ENCODE measurements at places on chromosomes 12 and 14. TPM values are rescaled to one million over a fixed set of nuclear protein-coding genes. Genes with fewer than 3 reads are reported as not detected.

Gene TMEM233
- total RNA-seq, result not detected

DNA sequence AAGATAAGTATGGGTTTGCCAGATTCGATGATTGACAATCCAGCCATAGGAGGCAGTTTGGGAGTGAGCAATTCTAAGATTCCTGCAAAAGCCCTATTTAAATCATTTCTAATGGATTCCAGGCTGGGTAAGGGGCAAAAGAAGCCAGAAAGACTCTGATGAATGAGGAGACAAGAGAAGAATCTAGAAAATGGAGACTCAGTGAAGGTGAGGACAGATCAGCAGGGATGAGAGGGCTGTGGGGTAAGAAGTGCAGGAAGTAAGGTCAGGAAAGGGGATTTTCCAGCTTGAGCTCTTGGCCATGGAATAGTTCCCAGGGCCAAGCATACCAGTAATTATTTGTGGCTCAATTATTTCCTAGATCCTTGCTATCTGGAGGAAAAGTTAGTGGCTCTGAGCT lies 87.3 kb downstream of the TMX1 start:
- DNase-seq, result no peak

DNA sequence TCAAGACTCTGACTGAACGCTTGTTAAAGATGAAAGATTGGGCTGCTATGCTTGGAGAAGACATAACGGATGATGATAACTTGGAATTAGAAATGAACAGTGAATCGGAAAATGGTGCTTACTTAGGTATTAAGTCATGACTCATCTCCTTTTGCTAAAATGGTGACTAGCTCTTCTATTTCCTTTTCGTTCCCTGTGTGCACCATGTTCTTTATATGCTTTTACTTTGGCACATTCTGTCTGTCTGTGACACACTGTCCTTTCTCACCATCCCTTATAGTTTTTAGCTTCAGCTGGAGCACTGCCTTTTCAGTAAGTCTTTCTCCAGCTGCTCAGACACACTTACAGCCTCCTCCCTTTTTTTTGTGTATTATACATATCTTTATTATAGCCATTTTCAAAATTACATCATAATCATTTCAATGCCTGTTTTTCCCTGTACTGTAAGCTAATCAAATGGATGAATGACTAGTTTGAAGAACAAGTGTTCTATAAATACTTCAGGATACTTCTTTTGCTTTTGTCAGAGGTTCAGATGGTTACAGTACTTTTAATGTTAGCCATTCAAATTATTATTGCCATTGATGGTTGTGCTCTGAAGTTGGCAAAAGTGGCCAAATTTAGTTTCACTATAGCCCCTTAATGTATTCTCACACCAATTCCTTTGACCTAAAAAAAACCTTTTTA lies 68.6 kb downstream of the MIA2 start:
- no peak for DNase-seq

DNA sequence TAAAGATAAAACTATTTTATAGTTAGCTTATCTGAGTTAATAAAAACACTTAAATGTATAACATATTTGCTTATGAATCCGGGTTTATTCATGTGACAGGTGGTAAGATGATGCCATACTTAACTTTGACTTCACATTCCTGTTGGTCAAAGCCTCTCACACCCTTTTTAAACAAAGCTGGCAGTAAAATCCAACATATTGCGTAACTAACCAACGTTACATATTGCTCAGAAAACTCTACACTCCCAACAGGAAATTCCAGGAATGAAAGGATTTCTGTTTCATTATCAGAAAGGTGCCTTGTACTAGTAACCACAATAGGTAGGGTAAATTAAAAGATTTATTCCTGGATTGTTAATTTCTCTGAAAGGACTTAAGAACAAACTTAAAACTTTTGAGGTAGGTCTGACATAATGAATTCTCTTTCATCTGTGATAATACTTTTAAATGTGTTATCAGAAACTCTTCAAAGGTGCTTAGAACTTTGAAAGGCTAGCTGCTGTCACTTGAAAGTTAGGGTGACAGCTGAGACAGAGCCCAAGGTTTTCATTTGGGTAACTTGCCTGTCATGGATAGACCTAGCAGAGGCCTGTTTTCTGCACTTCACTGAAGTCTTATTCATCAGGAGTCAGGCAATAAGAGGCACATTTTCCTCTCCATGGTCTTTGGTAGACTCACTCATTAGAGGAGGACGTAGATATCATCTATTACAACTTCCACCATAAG lies 23.8 kb upstream of the CATSPERB start:
- no peak for DNase-seq

DNA sequence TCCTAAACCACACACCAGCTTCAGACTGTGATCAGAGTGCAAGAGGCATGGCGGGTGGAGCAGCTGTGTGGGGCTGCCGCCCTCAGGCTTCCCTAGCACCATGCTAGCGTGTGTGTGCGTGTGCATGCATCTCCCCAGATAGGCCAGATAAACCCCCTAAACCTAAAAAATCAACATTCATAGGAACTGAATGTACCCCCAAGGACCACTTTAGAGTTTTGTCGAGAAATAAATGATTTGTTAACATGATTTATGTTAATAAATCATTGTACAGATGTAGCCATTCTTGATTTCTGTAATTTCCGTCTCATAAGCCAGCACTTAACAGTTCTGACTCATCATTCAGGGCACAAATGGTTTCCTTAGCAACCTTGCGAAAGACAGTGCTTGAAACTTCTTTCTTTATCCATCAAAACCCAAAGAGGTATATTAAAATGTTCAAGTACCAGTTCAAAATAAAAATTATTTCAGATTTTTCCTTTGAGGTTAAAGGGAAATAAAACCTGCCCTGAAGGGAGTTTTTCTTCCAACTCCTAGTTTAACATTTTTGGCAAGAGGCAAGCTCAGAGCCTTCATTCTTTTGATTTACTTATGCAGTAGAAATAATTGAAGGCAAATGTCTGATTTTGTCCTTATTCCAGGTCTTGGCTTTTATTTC lies 206.2 kb upstream of the RGS6 start:
- no peak for DNase-seq

DNA sequence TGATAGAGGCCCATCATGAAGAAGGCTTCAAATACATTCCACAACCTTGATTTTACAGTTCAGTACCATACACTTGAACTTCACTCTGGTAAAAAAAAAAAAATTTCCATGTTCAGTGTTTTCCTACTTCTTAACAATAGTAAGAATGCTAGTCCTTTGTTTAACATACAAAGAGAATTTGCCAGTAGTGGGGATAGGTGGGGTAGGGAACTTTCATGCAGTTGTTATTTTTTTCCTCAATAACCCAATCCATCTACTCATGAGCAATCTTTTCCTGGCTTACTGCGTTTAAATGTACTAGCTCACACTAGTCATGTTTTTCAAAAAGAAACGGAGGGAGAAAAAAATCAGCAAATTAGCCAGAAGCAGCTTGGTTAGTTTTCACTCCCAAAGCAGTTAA lies 206.1 kb downstream of the PRKD1 start:
- DNase-seq, result no peak

- no peak for DNase-seq
These were observed 11.6 kb upstream of the CSRP2 start for GRCh38 chr12:76890151-76891143.

DNA sequence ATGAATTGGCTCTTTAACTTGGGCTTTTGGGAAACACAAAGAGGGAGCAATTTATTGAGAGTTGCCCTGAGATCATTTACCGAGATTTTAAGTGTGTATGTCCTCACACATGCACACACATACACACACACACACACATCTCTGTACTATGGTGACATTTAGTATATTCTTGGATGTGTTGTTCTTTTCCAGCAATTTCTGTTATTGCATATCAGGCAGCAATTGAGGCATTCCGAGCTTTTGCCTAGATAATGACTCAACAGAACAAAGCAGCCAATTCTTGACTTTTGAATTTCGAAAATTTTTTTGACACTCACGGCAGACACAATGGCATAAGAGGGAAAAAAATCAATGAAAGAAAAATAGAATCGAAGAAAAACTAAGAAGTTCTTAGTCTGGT lies 248.5 kb downstream of the DUSP6 start:
- no peak for DNase-seq

DNA sequence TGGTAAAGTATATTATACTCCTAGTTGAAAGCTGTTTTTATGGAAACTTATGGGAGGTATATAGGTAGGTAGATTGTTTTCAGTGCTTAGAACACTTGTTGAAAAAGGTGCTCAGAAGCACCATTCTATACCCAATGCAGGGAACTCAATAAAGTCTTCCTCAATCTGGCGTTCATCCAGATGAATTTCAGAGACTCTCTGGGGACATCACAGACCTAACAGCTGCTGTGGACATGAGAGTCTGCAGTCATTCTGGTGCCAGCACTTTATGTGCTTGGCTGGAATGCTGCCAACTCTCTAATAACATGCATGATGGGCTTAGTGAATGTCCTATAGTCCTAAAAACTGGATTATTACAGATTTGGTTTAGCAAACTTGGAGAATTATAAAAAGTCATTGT lies 115.9 kb downstream of the NTN4 start:
- DNase-seq, result no peak

- no peak for DNase-seq
These were observed 211.3 kb upstream of the KRR1 start for GRCh38 chr12:75722714-75723200.

GRCh38 chr12:4210183-4210582 lies 63.4 kb upstream of the CCND2 start:
- no peak for DNase-seq
